NCI-H1694 (cell line): ENCODE measurements at places on chromosomes 1 and 21.
A peak's percentile ranks its signal among the peaks of the same experiment; 100 is the strongest.

- no peak for DNase-seq
Observed at GRCh38 chr1:13590486-13590885, 6.9 kb downstream of the PDPN start.

DNA sequence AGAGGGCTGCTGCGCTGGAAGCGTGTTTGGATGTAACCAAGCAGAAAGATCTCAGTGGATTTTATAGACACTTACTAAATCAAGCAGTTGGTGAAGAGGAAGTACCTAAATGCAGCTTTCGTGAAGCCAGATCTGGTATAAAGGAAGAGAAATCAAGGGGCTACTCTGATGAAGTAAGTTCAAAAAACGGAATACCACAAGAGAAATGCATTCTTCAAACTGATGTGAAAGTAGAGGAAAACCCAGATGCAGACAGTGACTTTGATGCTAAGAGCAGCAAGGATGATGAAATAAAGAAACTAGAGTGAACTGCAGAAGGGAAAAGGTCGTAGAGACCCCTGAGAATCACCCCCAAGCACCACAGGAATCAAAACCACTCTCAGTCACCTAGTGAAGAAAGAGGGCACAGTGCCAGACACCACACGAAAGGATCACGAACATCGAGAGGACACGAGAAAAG, 40.8 kb upstream of the NEXN start:
- DNase-seq: no peak

- no peak for DNase-seq
Observed at GRCh38 chr1:109491372-109491771, 2.5 kb upstream of the CYB561D1 start.

DNA sequence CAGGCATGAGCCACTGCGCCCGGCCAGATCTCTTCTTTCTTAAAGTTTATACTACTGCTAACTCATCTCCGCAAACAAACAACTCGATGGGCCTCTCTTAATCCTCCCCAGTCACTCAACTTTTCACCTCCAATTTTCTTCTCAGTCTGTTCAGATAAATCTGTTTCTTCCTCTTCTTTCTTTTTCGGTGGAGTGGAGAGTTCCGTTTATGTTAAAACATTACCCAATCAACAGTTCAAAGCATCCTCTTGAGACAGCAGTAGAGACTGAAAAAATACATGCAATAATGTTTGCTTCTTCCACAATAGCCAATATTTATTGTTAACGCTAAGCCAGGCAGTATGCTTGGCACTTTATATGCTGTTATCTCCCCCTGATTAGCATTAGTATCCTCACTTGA, 1.4 kb upstream of the ANKRD13C start:
- no peak for DNase-seq

DNA sequence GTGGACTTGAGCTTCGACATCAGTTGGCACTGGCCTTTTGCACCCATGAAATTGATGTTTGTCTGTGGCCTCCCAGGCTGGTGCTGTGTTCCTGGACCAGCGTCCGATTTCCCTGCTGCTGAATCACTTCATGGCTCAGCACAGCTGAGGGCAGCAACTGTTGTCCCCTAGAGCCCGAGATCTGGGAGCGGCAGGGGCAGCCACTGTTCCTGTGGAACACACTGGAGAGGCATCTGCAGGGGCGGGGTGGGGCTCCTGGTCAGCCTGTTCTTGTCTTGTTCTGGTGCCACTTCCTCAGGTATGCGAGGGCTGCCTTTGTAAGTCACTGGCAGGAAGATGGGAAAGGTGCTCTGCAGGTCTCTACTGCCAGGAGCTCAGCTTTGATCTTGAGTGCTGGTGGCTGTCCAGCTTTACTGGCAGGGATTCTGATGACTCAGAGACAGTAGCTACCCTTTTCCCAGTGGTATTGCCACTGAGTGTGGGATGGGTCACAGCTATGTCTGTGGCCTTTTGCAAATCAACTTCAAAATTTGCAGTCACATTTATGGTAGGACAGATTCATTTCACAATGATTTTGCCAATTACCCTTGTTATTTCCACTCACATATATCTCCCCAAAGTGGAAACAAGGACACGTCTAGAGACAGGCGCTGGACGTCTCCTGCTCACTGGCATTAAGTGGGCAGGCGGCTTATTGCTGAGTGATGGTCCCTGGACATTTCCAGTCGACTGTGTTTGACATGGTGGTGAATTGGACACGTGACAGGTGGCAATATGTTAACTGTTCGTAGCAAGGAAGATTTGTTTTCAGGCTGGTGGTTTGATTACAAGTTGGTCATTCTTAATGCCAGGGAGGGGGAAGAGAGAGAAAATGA, 15.3 kb downstream of the AGPAT3 start:
- DNase-seq: no peak

DNA sequence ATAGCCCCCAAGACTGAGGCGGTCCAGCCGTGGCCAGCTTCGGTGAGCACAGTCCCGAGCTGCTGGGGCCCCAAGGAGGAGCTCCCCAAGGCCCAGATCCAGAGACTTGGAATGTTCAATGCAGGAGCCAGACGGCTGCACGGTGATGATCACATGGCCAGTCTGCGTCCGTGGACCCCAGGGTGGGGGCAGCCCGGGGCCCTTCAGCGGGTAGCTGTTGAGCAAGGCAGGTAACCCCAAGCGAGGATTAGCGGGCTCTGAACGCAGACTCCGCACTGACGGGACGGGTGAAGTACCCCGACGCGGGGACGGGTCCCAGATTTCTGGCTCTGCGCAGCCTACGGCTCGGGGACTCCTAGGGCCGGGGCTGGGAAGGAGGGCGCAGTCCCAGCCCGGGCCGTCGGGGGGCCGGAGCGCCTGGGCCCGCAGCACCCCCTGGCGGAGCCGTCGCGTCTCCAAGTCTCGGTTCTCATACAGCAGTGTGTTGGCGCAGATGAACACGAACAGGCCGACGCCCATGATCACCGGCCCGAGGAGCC, 2.7 kb downstream of the TMEM200B start:
- no peak for DNase-seq

- no peak for DNase-seq
Observed at GRCh38 chr1:80441664-80442063, 1359.1 kb upstream of the ADGRL2 start.

DNA sequence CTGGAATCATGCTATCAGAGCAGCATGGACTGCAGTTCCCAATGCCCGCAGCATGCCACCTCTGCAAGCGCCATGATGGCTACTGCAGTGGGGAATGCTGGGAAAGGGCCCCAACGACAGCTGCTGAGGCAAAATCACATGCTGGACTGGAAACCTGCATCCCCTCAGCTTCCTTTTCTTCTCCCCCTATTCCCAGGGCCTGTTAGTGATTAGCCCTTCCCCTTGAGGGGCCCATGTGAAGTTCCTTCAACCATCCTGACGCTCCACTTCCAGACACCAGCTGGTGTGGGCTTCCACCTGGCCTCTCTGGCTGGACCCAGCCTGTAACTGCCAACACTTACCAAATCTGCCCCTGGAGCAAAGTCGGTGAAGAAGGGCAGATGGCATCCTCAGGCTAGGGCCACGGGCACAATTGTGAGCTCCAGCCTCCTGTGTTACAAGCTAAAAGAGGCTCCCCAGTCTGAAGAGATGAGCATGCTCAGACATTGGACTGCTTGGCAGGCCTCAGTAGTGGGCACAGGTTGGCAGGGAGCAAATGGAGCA, 22.1 kb upstream of the SDC3 start:
- no peak for DNase-seq

DNA sequence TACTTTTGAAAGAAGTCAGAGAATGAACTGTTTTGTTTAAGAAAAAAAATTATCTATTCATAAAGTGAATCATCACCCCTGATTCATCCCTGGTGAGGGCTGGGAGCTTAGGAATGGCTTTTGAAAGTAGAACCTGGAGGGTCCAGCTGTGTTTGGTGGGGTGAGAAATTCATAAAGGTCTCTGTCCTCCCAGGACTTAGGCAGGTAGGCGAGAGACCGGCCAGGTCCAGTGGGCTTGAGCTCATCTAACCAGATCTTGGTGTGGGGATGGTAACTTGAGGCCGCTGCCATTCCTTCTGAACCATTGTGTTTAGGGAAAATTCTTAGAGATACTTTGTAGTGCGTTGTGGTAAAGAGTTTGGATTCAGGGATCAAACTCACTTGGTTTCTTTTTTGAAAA, 156.8 kb upstream of the TNR start:
- DNase-seq: no peak

DNA sequence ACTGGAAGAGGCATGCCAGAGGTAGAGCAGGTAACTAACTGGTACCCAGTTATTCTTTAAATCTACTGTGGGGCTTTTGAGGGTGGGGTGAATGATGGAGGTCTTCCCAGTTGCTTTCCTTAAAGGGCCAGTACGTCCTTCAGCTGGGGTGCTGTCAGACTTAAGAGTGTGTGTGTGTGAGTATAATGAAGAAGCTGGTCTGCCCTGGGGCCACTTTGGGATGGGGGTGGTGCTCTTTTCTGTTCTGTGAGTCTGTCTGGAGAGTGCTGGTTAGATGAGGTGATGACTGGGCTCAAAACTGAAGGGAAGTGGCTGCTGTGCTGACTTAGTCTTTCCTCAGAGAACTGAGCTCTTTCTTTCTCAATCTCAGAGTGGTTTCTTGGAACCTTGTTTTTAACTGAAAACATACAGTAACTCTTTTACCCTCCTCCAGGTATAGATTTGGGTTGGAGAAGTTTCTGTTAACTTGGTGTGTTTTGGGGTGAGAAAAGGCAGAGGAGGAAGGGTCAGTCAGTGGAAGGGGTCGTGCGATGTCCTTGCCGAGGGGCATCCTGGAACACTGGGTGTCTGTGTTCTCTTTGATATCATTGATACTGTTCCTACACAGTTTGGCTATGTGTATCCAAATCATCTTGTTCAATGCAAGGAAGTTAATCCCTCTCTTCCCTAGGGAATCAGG, 746 bp downstream of the MACF1 start:
- DNase-seq: no peak

DNA sequence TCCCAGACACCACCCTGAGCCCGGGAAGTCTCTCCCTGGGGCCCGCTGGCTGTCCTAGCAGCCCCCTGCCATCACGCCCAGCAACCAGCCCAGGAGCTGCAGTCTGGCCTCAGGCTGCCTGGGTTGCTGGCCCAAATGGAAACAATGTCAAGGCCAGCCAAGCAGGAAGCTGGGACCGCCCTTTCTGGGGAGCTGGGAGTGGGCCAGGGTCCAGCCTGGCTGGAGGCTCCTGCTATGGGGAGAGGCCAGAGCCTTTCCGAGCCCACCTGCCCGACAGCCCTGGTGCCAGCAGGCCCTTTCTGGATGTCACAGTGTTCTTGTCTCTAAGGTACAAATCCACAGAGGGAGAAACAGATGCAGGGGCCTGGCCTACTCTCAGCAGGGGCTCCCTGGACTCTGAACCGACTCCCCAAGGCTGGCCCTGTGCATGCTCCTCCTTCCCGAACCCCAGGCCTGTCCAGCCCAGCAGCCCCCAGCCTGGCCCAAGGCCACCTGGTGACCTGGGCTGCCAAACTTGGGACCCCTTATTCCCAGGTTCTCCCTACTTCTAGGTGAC, 1.2 kb upstream of the MMEL1 start:
- DNase-seq: no peak

- DNase-seq: no peak
Observed at GRCh38 chr1:151369621-151370048, 2.9 kb downstream of the SELENBP1 start.

DNA sequence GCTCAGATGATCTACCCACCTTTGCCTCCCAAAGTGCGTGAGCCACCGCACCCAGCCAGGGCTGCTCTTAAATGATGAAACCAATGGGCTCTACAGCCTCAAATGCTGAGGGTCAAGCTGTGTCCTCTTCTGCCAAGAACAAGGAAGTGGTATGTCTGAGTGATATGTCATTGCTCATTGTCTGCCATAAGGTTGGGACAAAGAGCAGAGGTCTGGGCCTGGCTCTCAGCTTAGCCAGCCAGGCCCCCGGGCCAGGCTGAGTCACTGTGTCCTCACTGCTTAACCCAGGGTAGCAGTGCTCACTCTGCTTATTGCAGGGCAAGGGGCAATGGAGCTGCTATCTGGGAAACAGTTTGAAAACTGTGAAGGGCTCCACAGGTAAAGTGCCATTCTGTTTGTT, 8.3 kb upstream of the ETS2 start:
- no peak for DNase-seq

DNA sequence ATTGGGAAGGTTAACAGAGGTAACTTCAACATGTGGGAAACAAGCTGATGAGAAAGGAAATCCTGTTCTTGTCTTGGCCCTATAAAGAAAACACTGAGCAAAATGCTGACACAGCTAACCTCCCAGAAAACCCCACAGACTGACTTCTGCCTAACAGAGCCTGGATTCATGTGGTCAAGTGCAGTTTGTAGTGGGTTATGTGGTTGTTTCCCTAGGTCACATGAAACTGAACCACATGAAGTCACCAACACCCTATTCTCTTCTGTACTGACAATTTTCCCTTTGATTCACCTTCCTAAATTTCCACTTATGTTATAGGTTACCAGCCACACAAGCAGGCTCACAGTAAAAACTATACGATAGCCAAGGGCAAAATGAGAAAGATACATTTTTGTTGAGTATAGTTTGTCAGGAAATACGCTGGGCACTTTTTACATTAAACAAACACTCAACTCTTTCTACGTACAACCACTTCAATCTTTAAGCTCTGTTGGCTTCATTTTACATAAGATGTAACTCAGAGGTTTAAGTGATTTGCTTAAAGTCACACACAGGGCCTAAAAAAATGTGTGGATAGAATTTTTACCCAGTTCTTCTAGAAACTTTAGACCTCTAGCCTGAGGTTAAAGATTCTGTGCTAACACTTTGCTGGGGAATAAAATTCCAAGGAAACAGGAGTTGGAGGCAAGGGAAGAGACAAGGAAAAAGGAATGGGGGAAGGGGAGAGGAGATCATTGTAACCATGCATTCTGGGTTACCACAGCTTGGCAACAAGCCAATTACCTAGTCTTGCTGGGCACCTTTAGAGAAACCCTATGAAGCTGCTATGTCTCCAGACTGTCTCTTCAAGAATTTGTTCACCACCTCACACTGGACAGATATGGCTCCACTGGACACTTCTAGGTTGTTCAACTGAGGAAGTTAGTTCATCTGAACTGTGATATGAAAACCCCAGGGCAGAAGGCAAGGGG, 601.6 kb upstream of the USP24 start:
- DNase-seq: no peak

GRCh38 chr1:4711416-4712275, 57.2 kb downstream of the AJAP1 start:
- DNase-seq: no peak

GRCh38 chr21:45040739-45041138, 33.6 kb upstream of the ADARB1 start:
- no peak for DNase-seq

DNA sequence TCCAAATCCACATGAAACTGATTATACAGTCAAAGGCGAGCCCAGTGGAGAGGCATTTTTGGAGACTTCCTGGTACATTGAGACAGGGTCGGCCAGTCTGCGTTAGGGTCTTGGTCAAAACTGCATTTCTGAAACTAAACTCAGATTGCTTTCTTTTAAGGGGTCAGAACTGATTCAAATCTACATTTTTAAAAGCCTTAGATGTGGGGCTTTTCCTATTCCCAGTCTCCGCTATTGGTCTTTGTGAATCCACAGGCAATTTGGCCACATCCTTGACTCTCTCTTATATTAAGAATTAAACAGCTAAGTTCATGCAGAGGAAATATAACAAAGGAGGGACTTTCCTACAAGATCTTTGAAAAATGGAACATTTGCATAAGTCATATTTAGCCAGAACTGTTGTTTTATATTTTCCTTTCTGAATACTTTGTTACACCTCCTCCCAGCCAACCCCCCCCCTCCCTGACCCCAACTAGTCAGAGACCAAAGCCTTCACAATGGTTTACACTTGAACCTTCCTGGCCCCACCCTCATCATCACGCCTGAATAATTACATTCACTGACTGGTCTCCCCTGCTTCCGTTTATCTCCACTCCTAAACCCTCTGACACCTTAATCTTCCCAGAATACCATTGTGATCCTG, 30.9 kb downstream of the SELL start:
- DNase-seq: no peak

- DNase-seq: peak; percentile 96
Observed at GRCh38 chr1:67863637-67864036, 30.4 kb upstream of the GNG12 start.

GRCh38 chr1:30847358-30847972, 61.1 kb downstream of the SDC3 start:
- no peak for DNase-seq
